Right atrium auricular region (tissue), 2 donors: ENCODE measurements at places on chromosomes 1 and 21. TPM values are rescaled to one million over a fixed set of nuclear protein-coding genes. Genes with fewer than 3 reads are reported as not detected.

The COL24A1 gene
- 0.67 TPM for total RNA-seq

The CATSPERE gene
- total RNA-seq, result 0.20 TPM

The NOS1AP gene
- total RNA-seq, result 2.2 TPM

The NECTIN4 gene
- 0.75 TPM for total RNA-seq

The TNFRSF9 gene
- total RNA-seq, result not detected

The RHBDL2 gene
- not detected for total RNA-seq

The DIO1 gene
- not detected for total RNA-seq

The USP25 gene
- total RNA-seq, result 44.7 TPM

The ZBTB37 gene
- 5.8 TPM for total RNA-seq

The MTFR1L gene
- 154 TPM for total RNA-seq

The ATP1A4 gene
- total RNA-seq, result not detected

The KRTAP13-2 gene
- total RNA-seq, result not detected

The SPATA1 gene
- total RNA-seq, result 0.67 TPM

The SUSD4 gene
- total RNA-seq, result 8.9 TPM

The MYOG gene
- not detected for total RNA-seq

The EDARADD gene
- total RNA-seq, result not detected

The THEM5 gene
- not detected for total RNA-seq

The SEMA4A gene
- total RNA-seq, result 4.2 TPM

The ETV3L gene
- not detected for total RNA-seq

The SELL gene
- 2.2 TPM for total RNA-seq

The NGF gene
- 12.0 TPM for total RNA-seq

The SPRR1B gene
- not detected for total RNA-seq

The ENAH gene
- 59.5 TPM for total RNA-seq

The PPCS gene
- total RNA-seq, result 42.6 TPM

The CATSPER4 gene
- total RNA-seq, result not detected

The CAPN2 gene
- 72.3 TPM for total RNA-seq

The SPRR2F gene
- 2.8 TPM for total RNA-seq

The MTMR11 gene
- 9.6 TPM for total RNA-seq

The LGR6 gene
- 5.5 TPM for total RNA-seq

The OR6N2 gene
- not detected for total RNA-seq

The ZBTB48 gene
- total RNA-seq, result 9.0 TPM

The TSACC gene
- total RNA-seq, result not detected

The SELE gene
- 0.11 TPM for total RNA-seq
